ENCODE measurements at places on chromosomes 3 and 15.

DNA sequence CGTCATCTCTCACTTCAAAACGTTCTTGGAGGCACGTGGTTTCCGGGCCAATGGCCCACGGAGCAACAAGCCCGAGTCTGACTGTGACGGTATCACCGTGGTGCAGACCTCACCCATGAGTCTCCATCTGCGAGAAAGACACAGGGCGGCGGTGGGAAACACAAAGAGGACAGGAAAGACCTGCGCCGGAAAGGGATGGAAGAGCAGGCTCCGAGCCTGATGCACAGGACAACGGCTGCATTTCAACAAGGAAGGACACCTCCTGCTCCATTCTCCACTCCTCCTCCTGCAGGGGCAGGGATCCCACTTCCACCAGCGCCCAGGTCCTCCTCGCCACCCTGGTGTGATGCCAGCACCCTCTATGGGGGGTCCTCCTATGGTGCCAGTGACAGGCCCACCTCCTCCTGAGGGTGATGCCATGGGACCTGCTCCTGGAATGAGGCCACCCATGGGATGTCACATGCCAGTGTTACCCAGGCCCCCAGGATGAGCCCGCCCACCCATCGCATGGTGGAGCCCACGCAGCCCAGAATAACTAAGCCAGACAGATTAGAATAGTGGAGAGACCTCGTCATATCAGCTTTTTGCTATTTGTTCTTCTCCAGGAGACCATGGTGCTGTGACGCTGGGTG is 73.0 kb upstream of the PCSK6 start:
- DNase-seq = no peak

- DNase-seq = peak; percentile 21
These were observed 64.0 kb upstream of the CDAN1 start for GRCh38 chr15:42800731-42801474.

- no peak for DNase-seq
These were observed 35.2 kb downstream of the MYZAP start for GRCh38 chr15:57626713-57627440.

GRCh38 chr3:96754128-96754527 is 60.3 kb upstream of the EPHA6 start:
- DNase-seq = no peak

- DNase-seq = no peak
These were observed 613.4 kb downstream of the MCTP2 start for GRCh38 chr15:94844538-94845389.

GRCh38 chr15:40902605-40903561 is 8.6 kb downstream of the VPS18 start:
- peak; percentile 99 for DNase-seq

All from NB4 (cell line).